ENCODE measurements at places on chromosomes 7 and 10. TPM values are rescaled to one million over a fixed set of nuclear protein-coding genes. Genes with fewer than 3 reads are reported as not detected.

GRCh38 chr7:70660819-70661191 lies 471.1 kb upstream of the GALNT17 start:
- DNase-seq: no peak

DNA sequence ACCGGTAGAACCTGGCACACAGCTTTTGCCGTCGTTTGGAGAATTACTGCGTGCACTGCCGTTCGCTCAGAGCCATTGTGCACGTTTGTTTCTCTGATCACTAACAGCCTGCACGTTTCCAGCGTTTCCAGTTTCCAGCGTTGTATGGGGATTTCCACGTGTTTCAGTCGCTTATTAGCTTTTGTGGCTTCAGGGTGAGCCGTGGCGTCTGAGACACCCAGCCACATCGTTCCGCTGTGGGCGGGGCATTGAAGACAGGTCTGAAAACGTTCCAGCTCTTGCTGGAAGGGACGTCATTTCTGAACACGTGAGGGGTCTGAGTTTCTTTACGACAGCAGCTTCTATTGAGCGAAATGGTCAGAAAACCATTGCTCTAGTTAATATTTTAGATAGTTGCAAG lies 164.8 kb downstream of the DNAJB6 start:
- no peak for DNase-seq

GARIN1A gene
- total RNA-seq: 2.6 TPM

- DNase-seq: no peak
These were observed 779.9 kb downstream of the GRM8 start for GRCh38 chr7:126472825-126473224.

DNA sequence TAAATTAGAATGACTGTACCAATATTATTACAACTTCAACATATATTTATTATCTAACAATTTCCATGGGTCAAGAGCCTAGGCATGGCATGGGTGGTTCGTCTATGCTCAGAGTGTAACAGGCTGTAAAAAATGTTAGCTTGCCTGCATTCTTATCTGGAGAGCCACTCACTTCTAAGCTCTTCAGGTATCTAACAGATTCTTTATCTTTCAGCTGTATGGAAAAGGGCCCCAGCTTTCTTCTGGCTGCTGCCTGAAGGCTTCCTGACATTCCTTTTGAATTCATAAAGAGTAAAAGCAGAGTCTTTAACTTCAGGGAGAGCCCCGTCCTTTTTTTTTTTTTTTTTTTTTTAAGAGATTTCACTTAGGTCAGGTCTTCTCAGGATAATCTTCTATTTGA lies 648.8 kb downstream of the NXPH1 start:
- no peak for DNase-seq

- no peak for DNase-seq
These were observed 156.8 kb upstream of the TNS3 start for GRCh38 chr7:47738563-47739166.

DNA sequence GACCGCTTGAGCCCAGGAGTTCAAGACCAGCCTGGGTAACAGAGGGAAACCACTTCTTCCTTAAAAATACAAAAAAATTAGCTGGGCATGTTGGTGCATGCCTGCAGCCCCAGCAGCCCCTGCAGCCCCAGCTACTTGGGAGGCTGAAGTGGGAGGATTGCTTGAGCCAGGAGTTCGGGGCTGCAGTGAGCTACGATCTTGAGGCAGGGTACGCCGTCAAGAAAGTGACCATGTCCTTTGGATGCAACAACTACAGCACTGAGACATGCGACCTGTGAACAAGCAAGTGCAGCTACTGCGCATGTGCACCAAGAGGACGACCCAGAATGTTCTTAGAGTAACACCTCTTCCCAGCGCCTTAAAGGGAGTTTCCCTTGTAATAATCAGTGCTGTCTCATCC lies 66.6 kb upstream of the ZNF479 start:
- DNase-seq: no peak

Data from mucosa of gallbladder (tissue), 1 donor.